ENCODE measurements at places on chromosomes 6 and 20. TPM values are rescaled to one million over a fixed set of nuclear protein-coding genes. Genes with fewer than 3 reads are reported as not detected.

SLC32A1 gene
- not detected for total RNA-seq

PRRC2A gene
- 240 TPM for total RNA-seq

NKX2-4 gene
- not detected for total RNA-seq

DSP gene
- 0.02 TPM for total RNA-seq

CTAGE9 gene
- total RNA-seq = not detected

TULP1 gene
- not detected for total RNA-seq

OR2J3 gene
- total RNA-seq = not detected

PBOV1 gene
- not detected for total RNA-seq

ASXL1 gene
- total RNA-seq = 92.7 TPM

TUBB2A gene
- 1.8 TPM for total RNA-seq

C20orf202 gene
- total RNA-seq = 0.11 TPM

MYCT1 gene
- total RNA-seq = not detected

PXDC1 gene
- total RNA-seq = 0.11 TPM

TNFAIP3 gene
- 53.9 TPM for total RNA-seq

C6orf15 gene
- not detected for total RNA-seq

CLPSL1 gene
- not detected for total RNA-seq

TREM2 gene
- not detected for total RNA-seq

HMGCLL1 gene
- not detected for total RNA-seq

HLA-DQA1 gene
- 21.5 TPM for total RNA-seq

BMP7 gene
- not detected for total RNA-seq

TFAP2C gene
- not detected for total RNA-seq

TRIM31 gene
- not detected for total RNA-seq

EZR gene
- 252 TPM for total RNA-seq

HLA-DRA gene
- 88.4 TPM for total RNA-seq

HLA-DRB1 gene
- total RNA-seq = 74.8 TPM

COL9A1 gene
- not detected for total RNA-seq

NFATC2 gene
- total RNA-seq = 63.6 TPM

APCDD1L gene
- not detected for total RNA-seq

ENPP1 gene
- 3.5 TPM for total RNA-seq

SLC4A11 gene
- total RNA-seq = 1.1 TPM
